ENCODE measurements at places on chromosomes 1 and 21.

GRCh38 chr1:115099693-115100050 is 10.4 kb upstream of the TSPAN2 start:
- DNase-seq, result no peak

- no peak for DNase-seq
Observed at GRCh38 chr21:42041711-42042110, 29.4 kb upstream of the UMODL1 start.

DNA sequence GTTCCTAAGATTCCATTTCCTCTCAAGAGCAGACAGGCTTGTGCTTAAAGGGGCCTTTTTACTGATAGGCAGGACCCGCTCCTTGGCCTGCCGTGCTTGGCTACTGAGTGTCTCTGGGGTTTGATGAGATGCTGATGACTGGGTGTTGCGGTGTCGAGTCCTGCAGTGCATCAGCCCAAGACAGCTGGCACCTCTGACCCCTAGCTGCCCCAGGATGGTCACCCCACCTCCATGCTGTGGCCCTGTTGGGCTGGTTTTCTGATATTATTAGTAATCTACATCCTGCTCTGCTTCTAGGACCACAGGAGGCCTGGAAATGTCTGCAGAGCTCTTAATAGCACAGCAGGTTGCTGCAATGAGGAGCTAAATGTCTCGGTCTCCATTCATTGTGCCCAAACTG is 28.7 kb downstream of the LRRC71 start:
- DNase-seq, result no peak

DNA sequence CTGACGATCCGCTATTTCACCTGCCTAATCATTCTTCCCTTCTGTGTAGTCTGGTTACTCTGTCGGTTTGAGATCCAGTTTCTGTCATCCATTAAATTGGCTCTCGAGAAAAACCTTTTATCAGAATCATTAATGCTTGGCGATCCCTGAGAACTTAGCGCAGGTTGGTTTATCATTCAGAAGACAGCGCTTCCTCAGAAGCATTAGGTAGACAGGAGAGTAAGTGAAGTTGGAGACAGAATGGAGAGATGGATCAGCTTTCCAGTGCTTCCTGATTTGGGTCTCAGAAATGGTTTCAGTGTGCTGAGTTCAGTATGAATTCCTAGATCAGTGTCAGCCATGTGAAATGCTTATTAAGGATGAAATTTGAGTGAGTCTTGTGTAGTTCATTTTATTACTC is 1.3 kb downstream of the USP1 start:
- peak; percentile 21 for DNase-seq

- DNase-seq, result no peak
Observed at GRCh38 chr1:105556266-105556665, 1500.2 kb upstream of the PRMT6 start.

DNA sequence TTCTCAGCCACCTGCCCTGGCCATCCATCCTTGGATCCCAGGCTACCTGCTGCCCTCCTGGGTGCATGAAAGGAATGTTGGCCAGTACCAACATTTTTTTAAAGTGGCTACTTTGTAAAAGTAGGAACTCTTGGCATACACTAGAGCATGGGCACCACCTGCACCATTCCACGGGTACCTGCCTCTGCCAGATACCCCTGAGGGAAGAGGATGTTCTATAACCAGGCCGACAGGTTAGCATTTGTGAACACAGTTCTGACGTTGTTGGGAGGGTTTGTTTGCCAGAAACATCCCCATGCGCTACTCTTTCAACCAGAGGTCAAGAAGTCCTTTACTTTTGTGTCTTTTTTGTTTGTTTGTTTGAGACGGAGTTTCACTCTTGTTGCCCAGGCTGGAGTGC is 43.0 kb downstream of the EVA1C start:
- DNase-seq, result no peak

GRCh38 chr21:37463083-37463801 is 96.7 kb downstream of the DYRK1A start:
- peak; percentile 64 for DNase-seq

- no peak for DNase-seq
Observed at GRCh38 chr1:30899577-30900389, 8.8 kb downstream of the SDC3 start.

GRCh38 chr1:151553659-151554058 is 13.6 kb downstream of the TUFT1 start:
- no peak for DNase-seq

GRCh38 chr1:43994794-43995790 is 3.7 kb downstream of the CCDC24 start:
- peak; percentile 29 for DNase-seq

DNA sequence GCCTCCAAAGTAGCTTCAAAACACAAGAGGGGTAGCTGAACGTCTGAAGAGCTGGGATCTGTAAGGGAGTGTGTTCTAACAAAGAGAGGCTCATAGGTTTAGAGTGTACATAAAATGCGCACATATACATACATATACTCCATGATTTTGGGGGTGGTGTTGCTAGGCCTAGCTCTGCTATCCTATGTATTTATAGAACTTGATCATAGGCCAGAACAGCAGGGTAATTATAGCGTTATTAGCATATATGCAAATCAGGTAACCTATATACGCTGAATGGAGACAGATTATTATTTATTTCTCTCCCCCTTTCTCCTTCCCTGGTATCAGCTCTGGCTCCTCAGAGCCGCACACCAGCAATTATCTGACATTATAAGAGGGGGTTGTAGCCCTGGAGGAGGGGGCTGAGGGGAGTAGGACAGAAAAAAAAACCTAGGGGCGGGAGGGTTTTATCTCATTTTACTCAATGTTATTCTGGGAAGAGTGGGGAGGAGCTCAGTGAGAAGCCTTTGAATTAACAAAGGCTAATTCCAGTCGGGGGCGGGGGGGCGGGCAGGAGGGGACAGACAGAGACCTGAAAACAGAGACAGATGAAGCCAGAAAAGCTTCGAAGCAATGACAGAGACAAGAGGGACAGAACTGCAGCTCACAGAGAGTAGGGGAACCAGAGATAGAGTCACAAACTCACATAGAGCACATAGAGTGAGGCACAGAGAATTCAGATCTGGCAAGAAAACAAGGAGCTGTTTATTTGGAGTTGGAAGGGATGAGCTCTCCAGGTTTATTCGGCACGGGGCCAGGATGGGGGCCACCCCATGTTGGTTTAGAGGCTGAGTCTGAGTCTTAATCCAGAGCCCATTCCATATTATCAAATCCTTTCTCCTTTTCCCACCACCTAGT is 63.0 kb downstream of the RHBG start:
- no peak for DNase-seq

DNA sequence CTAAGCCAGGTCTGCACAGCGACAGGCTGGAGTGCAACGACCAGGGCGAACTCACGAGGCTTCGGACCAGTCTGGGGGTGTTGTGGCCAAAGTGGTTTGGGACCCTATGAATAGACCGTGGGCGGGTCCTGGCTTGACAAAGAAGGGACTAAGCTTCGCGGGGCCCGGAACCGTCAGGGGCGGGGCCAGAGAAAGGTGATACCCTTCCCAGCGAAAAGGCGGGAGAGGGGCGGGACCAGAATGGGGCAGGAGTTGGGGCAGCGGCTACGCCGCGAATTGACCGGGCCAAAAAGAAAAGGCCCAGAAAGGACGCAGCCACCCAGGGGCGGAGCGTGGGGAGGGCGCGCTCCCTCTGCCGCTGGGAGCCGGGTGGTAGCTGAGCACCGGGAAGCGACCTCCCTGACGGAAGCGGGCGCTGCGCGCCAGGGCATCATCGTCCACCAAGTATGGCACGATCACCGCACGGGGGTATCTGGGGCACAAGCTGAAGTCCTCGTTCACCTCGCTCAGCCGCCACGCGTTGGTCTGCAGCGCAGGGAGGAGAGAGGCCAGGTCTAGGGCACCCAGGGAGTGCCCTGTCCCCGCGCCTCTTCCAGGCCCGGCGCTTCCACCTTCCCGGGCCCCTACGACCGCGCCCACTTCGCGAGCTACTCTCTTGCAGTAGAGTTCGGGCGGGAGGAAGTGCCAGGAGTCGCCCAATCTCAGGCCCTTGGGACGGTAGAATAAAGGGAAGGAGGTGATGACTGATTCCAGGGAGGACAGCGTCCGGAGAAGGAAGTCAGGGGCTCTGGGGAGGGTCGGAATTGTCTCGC is 6.7 kb upstream of the FAM167B start:
- DNase-seq, result peak; percentile 68

DNA sequence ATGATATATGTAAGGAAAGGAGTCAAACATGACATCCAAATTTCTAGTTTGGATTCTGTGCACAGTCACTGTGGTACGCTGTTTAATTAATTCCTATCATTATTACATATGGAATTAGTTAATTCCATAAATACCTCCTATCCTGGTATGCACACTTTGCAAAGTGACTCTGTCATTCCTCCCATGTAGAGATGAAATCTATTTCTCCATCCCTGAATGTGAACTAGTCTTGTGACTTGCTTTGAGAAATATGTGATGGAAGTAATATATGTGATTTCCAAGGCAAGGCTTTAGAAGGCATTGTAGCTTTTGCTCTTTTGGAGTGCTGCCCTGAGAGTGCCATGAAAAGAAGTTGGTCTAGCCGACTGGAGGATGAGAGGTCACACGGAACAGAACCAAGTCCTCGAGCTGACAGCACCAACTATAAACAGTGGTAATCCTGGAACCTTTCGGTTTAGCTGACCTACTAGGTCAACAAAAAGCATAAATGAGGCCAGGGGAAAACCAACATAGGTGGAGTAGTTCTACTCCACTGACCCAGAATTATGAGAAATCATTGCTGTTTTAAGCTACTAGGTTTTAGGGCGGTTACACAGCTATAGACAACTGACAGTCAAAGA is 1.5 kb downstream of the SELENOF start:
- peak; percentile 8 for DNase-seq

- DNase-seq, result peak; percentile 53
Observed at GRCh38 chr1:2534687-2535441, 4.8 kb upstream of the HES5 start.

DNA sequence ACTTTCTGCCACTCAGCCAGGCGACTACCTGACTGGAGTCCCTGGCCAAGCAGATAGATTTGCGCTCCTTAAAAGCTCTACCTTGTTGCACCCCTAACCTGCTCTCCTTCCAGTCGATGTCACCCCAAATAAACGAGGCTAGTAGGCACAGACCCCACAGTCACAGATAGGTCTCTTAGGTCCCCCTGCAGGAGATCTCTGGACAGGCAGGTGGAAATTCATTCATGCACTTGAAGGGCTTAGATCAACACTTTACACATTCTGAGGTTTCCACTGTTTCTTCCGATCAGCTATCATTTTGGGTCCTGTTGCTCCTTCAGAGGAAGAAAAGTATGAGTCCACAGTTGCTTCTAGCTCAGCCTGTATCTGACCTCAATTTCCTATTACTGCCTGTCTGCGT is 272.6 kb upstream of the FMN2 start:
- no peak for DNase-seq

DNA sequence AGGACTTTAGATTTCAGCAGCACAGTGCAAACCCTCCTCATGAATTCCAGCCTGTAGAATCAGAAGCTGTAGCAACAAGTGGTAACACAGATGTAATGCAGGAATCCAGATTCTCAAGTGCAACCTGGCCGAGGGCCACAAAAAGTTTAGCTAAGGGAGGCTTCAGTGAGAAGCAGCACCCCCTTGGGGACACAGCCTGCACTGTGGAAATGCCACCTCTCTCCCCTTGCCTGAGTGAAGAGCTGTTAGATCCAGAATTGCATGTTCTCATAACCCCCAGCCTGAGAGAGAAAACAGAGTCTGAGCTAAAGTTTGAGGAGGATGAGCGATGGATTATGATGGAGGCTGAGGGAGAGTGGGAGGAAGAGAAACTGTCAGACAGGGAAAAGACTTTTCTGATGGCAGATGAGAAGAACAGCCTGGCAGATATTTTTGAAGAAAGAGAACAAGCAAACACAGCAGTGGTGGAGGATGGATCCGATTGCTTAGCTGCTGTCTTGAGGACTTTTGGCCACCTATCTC is 80.5 kb upstream of the BMP8A start:
- peak; percentile 89 for DNase-seq

DNA sequence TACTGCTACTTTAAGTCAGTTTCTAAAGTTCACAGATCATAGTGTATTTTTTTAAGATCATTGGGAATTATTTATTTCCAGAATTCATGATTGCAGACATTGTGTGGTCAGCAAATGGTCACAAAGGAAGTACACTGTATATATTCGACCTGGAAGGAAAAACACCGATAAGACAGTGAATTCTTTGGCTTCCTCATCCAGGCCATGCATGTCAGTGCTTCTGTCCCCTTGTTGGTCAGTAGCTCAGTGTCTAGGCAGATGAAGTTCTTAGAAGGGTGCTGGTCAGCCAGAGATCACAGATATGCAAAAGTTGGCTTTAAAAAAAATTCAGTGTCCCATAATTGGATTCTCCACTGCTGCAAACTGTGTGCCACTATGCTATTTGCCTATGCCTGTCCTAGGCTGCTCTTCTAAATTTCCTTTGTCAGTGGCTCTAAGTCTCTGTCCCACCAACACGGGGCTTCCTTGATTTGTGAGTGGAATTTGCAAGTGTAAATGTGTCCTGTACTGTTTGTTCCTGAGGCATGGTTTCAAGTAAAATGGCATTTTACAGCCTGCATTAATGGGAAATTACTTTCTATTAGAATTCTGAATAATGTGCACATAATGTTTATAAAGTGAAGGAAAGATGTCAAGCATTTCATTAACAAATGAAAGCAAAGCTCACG is 12.0 kb upstream of the VAMP4 start:
- DNase-seq, result no peak

GRCh38 chr1:52876843-52877242 is 34.3 kb downstream of the ZYG11A start:
- no peak for DNase-seq

GRCh38 chr1:5914676-5915365 is 77.4 kb downstream of the NPHP4 start:
- no peak for DNase-seq

- DNase-seq, result no peak
Observed at GRCh38 chr1:91501971-91502671, 1.5 kb downstream of the CDC7 start.

DNA sequence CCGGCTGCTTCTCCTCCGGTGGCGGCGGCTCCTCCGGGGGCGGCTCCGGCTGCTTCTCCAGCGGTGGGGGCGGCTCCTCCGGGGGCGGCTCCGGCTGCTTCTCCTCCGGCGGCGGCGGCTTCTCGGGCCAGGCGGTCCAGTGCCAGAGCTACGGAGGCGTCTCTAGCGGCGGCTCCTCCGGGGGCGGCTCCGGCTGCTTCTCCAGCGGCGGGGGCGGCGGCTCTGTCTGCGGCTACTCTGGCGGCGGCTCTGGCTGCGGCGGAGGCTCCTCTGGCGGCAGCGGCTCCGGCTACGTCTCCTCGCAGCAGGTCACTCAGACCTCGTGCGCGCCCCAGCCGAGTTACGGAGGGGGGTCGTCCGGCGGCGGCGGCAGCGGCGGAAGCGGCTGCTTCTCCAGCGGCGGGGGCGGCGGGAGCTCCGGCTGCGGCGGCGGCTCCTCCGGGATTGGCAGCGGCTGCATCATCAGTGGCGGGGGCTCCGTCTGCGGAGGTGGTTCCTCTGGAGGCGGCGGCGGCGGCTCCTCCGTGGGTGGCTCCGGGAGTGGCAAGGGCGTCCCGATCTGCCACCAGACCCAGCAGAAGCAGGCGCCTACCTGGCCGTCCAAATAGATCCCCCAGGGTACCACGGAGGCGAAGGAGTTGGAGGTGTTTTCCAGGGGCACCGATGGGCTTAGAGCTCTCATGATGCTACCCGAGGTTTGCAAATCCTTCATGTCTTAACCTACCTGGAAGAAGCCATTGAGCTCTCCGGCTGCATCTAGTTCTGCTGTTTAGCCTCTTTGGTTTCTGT is 2.0 kb downstream of the LORICRIN start:
- DNase-seq, result peak; percentile 15
